CD4-positive, alpha-beta T cell treated with Interleukin-2 at 100 ng/mL for 4 hours (primary cell): ENCODE measurements at places on chromosomes 7 and 10.
A peak's percentile ranks its signal among the peaks of the same experiment; 100 is the strongest.

DNA sequence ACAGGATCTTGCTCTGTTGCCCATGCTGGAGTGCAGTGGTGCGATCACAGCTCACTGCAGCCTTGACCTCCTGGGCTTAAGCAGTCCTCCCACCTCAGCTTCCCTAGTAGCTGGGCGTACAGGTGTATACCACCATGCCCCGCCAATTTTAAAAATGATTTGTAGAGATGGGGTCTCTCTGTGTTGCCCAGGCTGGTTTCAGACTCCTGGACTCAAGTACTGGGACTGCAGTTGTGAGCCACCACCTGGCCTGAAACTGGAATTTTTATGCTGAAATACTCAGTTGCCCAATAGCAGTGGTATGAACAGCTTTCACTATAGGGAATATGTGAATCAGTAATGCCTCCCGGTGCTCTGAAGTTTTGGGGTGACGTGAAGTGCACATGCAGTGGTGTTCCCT is 7.6 kb downstream of the ZRANB1 start:
- no peak for DNase-seq

- no peak for DNase-seq
Measured at GRCh38 chr10:30052062-30052461, 7.3 kb downstream of the JCAD start.

DNA sequence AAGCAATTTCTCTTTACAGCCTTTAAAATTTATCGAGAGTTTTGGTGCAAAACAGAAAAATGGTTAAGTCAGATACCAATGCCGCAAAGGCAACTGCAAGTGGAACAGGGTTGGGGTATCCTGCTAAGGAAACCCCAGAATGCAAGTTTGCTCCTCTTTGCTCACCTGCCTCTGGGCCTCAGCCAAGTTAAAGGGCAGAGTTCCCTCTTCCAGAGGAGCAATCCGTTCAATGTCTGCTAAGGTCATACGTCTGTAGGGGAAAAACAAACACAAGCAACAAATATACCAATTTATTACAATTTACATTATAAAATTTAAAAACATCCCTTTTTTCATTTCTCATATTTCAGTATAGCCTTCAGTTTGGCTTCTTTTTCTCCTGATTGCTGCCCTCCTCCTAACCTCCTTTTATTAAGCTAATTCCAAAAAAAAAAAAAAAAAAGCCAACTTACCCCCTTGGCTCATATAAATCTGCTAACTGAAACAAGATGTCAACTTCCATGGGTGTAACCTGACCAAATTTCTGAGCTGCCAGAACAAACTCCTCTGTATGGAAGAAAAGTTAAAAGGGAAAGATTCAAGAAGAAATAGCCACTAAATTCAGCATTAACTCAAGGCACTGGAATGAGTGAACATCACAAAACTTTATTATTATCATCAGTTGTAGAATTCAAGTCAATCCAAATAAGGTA is 132.6 kb downstream of the SLC25A13 start:
- no peak for DNase-seq

DNA sequence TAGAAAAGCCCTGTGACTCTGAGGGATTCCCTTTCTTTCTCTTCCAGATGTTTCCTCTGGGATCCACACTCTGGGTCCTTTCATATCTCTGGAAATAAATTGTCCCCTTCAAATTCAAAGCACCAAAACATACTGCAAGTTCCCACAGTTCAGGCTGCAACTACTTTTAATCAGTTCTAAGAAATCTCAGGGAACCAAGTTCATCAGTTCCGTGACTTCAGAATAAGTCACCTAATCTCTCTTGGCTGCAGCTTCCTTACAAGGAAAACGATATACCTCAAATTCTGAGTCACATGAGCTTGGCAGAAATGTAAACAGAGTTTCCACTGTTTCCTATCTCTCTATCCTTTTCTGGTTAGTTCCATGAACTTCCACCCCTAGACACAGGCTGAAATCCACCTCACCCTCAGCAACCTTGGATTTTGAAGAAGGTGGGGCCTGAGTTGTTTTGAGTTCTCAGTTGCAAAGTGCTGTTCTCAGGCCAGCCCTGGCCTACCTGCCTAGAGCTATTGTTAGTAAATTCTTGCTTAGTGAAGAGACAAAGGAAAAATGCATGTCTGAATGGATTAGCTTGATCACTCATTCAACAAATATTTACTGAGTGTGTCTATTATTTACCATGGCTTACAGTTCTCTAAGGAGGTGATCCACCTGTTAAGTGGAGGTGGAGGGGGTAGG is 59.3 kb upstream of the IL6 start:
- no peak for DNase-seq

- no peak for DNase-seq
Measured at GRCh38 chr7:151174246-151175046, 7.0 kb upstream of the GBX1 start.

DNA sequence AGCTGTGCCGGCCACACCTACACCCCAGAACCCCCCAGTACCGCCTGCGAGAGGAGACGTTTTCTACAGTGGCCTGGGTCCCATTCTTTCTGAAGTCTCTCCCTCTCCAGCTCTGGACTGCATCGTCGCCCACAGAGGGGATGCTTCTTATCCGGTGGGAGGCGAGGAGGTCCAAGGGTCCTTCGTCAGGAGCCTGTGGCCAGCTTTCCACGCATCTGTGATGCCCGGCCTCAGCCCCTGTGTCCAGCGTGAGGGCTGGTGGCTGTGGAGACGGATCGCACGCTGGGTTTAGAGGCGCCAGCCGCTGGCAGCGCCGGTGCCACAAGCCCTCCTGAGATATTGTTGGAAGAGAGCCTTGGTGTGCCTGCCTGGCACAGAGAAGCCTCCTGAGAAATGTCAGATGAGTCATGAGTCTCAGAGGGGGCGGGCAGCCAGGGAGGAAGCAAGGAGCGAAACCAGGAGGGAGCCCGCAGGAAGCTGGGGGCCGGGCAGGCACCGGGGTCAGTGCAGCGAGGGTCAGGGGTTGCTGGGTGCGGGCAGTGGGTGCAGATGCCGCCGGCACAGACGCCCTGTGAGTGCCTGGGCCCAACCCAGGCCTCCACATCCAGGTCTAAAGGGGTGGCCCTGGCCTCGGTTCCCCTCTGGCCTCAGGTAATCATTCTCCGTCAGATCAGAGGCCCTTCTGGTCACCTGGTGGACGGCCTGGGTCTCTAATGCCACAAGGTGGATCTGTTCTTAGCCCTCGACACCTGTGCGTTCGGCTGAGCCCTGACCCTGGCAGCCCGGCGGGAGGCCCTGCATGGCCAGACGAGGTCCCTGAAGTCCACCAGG is 86.0 kb upstream of the DIP2C start:
- no peak for DNase-seq

DNA sequence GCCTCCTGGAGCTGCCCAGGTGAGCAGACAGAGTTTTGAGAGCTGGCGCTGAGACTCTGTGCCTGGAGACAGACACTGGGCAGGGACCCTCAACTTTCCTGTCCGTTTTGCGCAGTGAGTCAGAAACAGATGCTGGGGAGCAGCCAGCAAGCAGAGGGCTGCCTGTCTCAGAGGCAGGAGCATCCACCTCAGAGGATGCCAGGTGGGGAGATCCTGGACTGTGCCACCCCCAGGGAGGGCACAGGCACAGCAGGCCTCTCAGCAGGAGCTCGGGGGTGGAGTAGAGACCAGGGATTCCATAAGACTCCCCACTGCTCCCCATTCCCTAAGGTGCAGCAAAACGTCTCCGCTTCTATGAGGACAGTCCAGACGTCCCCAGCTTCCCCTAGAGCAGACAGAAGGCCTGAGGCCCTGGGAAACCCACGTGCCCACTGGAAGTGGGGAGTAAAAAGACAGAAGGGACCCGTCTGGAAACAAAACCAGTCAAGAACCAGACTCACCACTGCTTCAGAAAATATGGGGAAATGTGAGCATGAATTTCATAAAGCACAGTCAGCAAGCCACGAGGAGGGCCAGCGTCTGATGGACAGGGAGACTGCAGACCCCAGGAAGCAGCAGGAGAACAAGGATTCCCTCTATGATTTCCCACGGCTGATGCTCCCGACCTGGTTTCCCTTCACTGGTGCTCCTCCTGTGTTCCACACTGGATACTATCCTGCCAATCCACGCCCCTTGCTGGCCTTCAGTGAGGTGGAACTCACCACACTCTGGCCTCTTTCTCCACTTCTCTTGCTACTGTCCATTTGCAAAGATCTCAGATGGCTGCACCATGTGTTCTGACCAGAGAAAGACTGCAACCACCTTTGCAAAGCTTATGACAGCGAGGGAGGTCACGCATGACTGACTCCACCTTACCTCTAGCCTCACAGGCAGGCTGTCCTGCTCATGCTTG is 151.3 kb upstream of the FAM20C start:
- no peak for DNase-seq

DNA sequence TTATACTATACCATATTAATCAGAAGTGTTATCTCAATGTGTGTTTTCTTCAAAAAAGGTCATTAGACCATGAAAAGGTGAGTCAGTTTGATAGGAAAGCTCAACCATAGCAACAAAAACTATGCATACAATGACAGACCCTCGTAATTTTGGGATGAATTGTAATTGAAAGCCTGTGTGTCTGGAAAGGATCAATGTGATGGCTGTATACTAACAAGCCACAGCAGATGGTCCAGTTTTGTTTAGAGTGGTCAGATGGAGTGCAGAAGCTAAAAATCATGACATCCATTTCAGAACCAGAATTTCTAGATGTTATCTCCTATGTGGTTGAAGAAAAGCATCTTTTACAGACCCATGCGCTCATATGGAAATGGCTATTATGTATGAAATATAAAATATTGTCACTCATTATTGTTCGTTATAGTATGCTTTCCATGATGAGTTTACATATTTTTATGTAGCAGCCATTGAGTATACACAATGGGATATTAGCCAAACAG is 88.3 kb upstream of the CNTNAP2 start:
- DNase-seq, result no peak

- DNase-seq, result no peak
Measured at GRCh38 chr7:101543242-101543766, 85.8 kb downstream of the MYL10 start.

DNA sequence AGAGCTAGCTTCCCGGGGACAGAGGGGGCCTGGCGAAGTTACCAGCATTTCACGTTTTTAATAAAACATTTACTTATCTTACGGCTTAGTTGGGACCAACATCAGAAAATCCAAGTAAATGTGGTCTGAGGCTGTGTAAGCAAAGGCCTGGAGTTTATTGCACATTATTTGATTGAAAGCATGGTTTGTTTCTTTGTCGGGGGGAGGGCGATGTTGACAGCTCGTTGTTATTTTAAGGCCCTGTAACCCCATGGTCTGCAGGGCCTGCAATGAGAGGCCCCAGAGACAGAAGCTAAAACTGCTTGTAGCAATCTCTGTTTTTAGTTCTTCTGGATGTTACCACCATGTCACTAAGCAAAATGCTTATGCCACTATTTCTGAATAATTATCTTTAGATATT is 88.9 kb downstream of the MYOF start:
- DNase-seq, result no peak

- peak; percentile 18 for DNase-seq
Measured at GRCh38 chr10:93703066-93703465, 674 bp upstream of the FRA10AC1 start.

- no peak for DNase-seq
Measured at GRCh38 chr10:51767103-51767763, 67.8 kb upstream of the CSTF2T start.

GRCh38 chr7:28806841-28807240 is 151.3 kb downstream of the TRIL start:
- DNase-seq, result no peak

DNA sequence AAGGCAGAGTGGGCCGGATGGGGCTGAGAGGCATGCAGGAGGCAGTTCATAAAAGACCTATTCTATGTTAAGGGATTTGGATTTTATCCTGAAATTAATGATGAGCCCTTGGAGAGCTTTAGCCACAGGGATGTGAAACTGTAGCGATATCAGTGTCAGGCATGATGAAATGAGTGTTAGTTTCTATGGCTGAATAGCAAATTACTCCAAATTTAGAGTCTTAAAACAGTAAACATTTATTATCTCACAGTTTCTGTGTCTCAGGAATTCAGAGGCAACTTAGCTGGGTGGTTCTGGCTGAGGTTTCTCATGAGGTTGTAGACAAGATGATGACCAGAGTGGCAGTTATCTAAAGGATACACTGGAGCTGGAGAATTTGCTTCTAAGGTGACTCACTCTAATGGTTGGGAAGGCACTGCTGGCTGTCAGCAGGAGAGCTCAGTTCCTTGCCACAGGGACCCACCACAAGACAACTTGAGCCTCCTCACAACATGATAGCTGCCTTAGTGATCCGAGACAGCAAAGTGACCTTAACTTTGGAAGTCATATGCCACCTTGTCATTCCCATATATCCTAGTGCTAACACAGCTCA is 36.7 kb upstream of the SFTPD start:
- no peak for DNase-seq

- peak; percentile 39 for DNase-seq
Measured at GRCh38 chr7:24981171-24981951, 1.4 kb upstream of the OSBPL3 start.

DNA sequence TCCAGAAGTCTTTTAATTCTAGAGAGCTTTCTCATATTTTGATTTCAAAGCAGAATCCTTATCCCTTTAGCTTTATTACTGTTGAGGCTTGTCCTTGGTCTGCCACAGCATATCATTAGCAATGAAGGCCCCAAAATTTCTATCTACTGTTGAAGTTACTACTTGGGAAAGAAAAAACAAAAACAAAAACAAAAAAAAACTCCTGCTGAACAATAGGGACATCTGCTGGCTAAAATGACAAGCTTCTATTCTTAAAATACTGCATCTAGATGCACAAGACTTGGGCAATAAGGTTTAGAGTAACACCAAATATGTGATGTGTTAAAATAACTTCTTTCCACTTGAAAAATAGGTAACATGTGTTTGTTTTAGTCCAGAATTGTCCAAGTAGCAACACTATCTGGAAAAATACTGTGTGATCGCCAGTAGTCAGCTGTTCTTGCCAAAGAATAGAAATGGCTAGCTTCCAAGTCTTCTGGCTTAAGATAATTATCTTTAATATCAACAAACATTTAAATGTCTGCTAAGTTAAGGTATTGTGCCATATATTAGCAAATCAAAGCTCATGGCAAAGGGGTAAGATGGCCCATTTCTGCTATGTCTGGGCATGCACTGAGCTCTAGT is 3.8 kb upstream of the DMTF1 start:
- peak; percentile 26 for DNase-seq

DNA sequence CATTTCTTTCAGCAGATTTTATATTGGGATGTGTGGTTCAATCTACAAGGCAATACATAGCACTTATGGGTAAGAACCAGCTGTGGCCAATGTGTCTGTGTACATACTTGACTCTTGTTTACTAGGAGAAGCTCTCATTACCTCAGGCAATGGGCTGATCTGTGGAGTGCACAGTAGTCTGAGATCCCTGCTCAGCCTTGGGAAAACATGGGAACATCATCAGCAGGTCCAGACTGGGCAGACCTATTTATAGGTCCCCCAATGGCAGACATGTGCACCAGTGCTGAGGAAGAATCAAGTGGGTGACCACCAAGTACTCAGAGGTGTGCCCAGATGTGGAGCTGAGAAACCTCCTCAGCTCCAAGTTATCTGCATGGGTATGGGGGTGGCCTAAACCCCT is 349.7 kb downstream of the KIF20B start:
- DNase-seq, result no peak

- no peak for DNase-seq
Measured at GRCh38 chr10:71210542-71210871, 1.9 kb upstream of the UNC5B start.

- no peak for DNase-seq
Measured at GRCh38 chr7:122132341-122132740, 11.7 kb downstream of the AASS start.
